ENCODE measurements at places on chromosomes 2 and 18.

DNA sequence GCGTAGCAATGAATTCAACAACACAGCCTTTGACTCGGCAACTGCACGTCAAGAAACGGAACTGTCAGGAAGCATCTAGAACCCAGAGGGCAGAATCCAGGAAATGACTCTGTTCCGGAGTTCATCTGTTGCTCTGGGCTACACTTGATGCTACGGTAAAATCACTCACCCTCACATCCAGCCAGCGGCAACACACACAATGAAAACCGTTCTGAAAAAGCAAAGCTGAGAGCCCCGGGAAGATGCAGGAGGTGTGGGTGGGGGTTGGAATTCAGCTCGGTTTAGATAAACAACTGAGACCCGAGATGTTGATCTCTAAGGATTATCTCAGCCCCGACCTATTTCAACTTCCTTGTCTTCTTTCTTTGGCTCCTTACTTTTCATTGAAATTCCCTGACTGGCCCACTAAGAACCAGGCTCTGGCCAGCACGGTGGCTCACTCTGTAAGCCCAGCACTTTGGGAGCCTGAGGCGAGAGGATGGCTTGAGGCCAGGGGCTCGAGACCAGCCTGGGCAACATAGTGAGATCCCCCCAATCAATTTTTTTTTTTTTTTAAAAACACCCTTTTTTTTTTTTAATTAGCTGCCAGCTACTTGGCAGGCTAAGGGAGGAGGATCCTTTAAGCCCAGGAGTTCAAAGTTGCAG is 13.3 kb upstream of the RAB17 start:
- DNase-seq = peak; percentile 9

GRCh38 chr2:13115643-13116042 is 398.9 kb downstream of the TRIB2 start:
- no peak for DNase-seq

DNA sequence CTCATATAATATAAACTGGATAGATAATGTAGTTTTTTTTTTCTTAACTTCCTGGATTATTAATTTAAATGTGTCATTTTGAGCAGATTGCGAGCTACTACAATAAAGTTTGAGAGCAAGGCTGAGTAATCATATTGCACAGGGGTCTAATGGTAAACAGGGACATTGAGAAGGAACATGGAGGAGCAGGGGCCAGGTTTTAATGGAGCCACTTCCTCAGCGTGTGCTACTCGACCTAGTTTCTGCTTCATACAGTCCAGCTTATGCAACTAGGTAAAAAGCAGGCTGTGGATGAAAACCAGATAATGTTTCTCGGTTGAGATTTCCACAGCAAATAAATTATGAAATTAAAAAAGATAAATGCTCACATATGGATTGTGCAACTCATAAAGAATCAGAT is 1915.7 kb upstream of the CELF4 start:
- no peak for DNase-seq

DNA sequence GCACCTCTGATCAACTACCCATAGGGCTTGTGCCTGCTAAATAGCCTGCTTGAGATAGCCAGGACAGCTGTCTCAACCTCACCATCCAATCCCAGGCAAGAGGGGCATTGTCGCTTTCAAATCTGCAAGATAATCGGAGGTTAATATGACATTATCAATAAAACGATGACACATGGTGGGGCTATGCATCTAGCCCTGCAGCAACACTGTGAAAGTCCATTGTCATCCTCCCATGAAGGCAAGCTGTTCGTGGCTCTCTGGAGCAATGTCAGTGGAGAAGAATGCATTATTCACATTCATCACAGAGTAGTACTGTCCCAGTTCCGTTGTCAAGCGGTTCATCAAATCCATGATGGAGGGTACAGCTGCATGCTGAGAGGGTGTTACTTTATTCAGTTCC is 18.9 kb upstream of the KLHL23 start:
- no peak for DNase-seq

- no peak for DNase-seq
Observed at GRCh38 chr18:39191931-39192330, 1626.3 kb upstream of the CELF4 start.

DNA sequence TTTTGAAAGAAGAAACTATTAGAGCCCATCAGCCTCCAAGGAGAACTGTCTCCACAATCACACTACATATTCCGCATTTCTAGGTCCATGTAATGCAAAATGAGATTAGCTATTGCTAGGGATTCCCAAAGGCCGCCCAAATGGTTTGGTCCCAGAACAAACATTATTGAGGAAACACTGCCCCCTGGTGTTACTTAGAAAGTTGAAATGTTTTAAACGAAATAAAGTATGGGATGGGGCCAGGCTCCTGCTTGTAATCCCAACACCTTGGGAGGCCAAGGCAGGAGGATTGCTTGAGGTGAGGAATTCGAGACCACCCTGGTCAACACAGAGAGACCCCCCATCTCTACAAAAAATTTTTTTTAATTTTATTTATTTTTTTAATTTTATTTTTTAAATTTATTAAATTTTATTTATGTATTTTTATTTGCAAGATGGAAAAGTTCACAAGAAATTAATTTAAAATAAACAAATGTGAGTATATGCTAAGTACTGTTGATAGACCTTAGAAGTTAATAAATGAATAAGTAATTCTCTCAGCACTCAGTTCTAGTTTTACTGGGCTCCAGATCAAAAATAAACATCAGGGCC is 5.5 kb downstream of the NHEJ1 start:
- DNase-seq = no peak

DNA sequence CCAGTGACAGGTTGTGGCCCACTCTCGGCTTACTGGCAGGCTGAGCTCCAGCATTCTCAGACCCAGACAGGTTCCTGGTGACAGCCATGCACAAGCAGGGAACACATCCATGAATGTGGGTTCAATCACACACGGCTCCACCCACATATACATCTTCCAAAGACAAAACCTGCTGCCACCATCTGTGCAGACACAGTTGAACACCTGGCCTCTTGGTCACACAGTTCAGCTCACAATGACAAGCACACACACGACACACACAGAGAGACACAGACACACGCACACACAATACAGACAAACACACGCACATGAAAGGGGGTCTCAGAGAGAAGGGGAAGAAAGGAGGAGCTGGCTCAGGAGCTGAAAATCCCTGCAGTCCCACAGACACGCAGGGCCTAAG is 32.1 kb upstream of the PTMA start:
- no peak for DNase-seq

GRCh38 chr18:57107140-57107832 is 39.6 kb upstream of the BOD1L2 start:
- no peak for DNase-seq

DNA sequence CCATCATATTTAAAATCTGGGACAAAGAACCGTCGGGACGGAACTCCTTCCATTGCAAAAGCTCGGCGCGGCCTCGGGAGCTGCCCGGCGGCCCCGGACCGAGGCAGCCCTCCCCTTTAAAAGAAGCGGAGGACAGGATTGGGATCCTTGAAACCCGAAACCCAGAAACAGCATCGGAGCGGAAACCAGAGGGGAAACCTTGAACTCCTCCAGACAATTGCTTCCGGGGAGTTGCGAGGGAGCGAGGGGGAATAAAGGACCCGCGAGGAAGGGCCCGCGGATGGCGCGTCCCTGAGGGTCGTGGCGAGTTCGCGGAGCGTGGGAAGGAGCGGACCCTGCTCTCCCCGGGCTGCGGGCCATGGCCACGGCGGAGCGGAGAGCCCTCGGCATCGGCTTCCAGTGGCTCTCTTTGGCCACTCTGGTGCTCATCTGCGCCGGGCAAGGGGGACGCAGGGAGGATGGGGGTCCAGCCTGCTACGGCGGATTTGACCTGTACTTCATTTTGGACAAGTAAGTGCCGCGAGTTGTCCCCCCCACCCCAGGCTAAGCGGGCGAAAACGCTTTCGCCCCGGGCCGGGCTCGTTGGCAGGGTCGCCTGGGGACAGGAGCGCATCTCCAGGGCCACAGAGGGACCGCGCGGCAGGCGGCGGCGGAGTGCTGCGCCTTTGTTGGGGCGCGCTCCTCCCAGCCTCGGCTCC is at the start of gene ANTXR1:
ANTXR1 (plus strand) TSS at position 38 of the 698 bp plus-strand sequence; CDS start at position 359, 321 bp downstream.
- peak; percentile 7 for DNase-seq
